ENCODE measurements at places on chromosomes 3 and 15.

GRCh38 chr15:66133247-66133885 lies 120.2 kb downstream of the MEGF11 start:
- DNase-seq = no peak

GRCh38 chr3:58839187-58839586 lies 172.6 kb upstream of the FAM3D start:
- DNase-seq = no peak

DNA sequence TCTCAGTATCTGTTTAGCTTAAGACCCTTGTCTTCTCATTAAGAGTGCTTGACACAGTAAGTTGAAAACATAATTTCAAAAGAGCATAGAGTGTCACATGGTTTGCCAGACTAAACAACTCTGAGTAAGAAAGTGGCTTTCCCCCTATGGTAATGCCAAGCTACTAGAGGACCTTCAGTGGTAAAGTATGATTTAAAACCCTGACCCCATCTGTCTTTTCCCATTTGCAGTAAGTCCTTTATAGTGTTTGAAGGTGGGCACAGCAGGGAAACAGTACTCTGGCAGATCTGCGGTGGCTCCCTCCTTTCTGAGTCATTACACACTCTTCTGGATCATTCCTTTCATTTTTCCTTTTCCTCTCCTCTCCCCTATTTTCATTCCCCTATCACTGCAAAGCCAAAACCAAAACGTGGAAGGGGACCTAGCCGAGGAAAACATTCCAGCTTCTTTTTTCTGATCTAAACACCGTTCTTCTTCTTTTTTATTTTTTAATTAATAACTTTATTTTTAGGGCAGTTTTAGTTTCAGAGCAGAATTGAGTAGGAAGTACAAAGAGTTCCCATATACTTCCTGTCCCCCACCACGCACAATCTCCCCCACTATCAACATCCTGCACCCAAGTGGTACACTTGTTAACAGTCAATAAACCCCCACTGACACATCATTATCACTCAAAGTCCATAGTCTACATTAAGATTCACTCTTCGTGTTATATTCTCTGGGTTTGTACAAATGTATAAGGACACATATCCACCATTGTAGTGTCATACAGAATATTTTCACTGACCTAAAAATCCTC lies 74.7 kb downstream of the PPARG start:
- peak; percentile 68 for DNase-seq

DNA sequence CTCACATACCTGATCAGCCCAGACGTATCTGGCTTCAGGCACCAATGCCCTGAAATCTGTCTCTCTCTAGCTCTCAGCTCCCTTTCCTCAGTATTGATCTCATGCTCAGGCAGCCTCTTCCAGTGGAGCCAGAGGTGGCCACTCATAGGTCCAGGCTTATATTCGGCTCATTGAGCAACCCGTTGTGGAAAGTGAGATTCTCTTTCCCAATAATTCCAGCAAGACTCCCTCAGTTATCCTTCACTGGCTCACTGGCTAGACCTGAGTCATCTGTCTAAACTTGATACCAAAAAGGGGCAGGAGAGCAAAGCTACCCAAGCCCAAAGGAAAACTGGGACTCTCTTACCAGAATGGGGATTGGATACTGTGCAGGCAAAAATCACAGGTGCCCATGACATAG lies 33.4 kb upstream of the FRMD4B start:
- no peak for DNase-seq

DNA sequence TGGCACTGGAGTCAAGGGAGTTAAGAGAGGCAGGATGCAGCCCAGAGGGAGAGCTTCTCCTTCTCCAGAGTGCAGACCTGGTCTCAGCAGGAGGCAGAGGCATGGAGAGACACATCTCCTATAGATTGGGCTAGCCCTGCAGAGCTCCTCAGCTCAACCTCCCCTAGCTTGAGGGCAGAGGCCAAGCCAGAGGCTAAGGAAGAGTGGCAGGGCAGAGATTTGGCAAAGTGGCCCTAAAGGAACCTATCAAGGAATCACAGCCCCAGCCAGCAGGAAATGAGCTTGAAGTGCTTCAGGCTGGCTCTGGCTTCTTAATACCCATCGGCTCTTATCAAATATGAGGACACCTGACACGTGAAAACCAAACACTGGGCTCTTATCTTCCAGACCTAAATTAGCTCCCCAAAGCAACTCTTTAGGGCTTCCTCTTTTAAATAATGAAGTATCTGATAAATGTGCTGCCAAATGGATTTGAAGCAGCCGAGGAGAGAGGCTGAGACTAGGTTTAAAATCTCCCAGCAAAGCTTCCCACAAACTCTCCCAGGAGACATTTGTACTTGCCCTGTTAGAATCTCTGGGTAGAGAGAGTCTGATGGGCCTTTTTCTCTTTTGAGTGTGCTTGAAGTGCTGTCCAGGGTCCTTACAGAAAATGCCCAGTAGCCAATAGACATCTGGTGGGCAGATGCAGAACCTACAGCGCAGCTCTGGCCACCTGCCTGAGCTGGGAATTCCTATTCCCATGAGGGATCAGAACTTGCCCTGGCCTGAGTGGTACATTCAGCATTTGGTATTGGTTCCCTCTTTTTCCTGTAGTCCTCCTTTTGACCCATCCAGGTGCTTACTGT lies 271.4 kb downstream of the CLSTN2 start:
- no peak for DNase-seq

GRCh38 chr15:93252780-93253179 lies 163.8 kb upstream of the RGMA start:
- peak; percentile 40 for DNase-seq
